Tibial nerve (tissue), 4 donors: ENCODE measurements at places on chromosomes 4 and X.

DNA sequence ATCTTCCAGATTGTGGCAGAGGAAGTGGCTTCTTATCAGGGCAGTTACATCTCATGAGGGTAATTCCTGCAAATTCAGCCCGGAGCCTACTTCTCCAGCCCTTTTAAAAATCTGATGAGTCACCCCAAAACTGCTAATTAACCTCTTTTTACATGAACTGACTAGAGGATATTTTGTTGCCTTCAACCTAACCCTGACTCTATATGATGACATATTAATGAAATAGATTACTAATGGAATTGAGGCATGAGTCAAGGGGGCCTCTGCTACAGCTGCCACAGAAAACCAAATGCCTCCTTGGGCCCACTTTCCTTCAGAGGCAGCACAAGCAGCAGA lies 72.5 kb downstream of the QRFPR start:
- DNase-seq = no peak

GRCh38 chrX:49172280-49172780 lies 632 bp downstream of the PLP2 start:
- DNase-seq = peak; percentile 55

GRCh38 chr4:150119492-150119891 lies 41.2 kb downstream of the DCLK2 start:
- no peak for DNase-seq

GRCh38 chr4:56317749-56318148 lies 69.5 kb downstream of the AASDH start:
- DNase-seq = no peak

- no peak for DNase-seq
These were observed 53.4 kb upstream of the TRPC3 start for GRCh38 chr4:122005064-122005755.

- DNase-seq = no peak
These were observed 1.1 kb upstream of the TRMT10A start for GRCh38 chr4:99564921-99565320.

- no peak for DNase-seq
These were observed 225.4 kb downstream of the PCDH7 start for GRCh38 chr4:30945586-30945985.

DNA sequence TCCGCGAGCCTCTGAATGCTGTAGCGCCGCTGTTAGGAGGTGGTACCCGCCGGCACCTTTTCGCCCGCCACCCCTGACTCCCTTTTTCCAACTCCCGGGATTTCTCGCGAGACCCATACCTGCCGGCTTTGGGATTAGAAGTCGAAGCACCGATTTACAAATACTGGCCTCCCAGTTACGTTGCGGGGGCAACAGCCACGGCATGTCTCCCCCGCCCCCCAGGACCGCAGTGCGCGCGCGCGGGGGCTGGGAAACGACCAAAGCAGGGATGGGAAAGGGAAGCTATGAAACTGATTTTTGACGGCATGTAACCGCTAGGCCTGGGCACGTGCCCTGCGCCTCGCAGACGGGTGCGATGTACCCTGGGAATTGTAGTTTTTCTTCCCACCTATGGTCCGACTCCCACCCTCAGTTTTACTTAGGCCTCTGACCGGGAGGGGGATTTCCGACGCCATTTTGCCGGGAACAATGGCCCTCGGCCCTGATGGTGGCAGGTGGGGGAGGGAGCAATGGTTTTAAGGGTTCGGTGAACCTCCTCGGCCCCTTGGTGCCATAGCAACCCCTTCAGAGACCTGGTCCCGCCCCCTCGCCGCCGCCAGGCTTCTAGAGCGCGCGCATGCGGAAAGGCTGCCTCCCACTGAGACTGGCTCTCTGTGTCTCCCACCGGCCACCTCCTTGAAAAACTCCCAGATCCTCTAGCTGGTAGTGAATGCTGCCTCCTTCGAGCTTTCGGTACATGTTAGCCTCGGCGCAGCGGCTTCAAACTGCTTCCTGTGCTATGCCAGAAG lies 772 bp upstream of the WNK3 start:
- no peak for DNase-seq

- DNase-seq = no peak
These were observed 219.2 kb downstream of the MAML3 start for GRCh38 chr4:139934708-139935195.

DNA sequence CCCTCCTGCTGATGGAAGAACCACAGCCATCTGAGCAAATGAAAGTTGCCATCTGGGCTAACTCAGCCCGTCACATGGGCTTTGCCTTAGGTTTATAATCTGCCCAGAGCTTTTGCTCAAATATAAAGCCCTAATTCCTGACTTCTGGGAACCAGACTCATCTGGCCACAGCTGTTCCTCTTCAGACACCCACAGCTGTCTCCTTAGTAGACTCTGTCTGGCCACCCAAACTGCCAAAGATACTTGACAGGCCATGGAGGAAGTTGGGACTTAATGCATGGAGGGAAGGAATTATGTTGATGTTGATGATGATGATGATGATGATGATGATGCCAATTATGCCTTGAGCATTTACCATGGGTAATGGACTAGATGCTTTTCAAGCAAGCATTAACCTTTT lies 8.0 kb downstream of the LGI2 start:
- DNase-seq = no peak

- no peak for DNase-seq
These were observed 33.7 kb upstream of the LIMCH1 start for GRCh38 chr4:41504167-41504818.

GRCh38 chr4:176400816-176401461 lies 81.2 kb downstream of the SPCS3 start:
- DNase-seq = no peak

GRCh38 chr4:15063341-15063740 lies 61.1 kb downstream of the CPEB2 start:
- DNase-seq = no peak

GRCh38 chrX:105869701-105870100 lies 47.4 kb downstream of the NRK start:
- no peak for DNase-seq

- no peak for DNase-seq
These were observed 14.8 kb upstream of the PABPC4L start for GRCh38 chr4:134216411-134216810.

- DNase-seq = no peak
These were observed 98.5 kb downstream of the JADE1 start for GRCh38 chr4:128907981-128908380.
